ENCODE measurements at places on chromosomes 7 and 10.

DNA sequence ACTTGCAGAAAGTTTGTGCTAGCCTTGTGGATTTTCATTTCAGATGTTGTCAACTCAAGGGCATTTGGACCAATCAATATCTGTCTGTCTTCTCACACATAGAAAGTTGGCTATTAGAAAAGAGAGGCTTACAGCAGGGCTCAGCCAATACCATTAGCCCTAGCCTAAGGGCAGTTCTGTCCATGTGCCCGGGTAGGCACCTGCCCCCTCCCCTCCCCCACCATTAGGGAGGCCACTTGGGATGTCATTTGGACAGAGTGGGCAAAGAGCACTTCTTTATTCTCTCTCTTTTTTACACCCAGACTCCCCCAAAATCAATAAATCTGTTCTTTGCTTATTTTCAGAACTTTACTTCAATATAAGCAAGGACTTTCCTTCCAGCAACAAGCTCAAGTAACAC lies 188.5 kb upstream of the MKI67 start:
- ATAC-seq: no peak

DNA sequence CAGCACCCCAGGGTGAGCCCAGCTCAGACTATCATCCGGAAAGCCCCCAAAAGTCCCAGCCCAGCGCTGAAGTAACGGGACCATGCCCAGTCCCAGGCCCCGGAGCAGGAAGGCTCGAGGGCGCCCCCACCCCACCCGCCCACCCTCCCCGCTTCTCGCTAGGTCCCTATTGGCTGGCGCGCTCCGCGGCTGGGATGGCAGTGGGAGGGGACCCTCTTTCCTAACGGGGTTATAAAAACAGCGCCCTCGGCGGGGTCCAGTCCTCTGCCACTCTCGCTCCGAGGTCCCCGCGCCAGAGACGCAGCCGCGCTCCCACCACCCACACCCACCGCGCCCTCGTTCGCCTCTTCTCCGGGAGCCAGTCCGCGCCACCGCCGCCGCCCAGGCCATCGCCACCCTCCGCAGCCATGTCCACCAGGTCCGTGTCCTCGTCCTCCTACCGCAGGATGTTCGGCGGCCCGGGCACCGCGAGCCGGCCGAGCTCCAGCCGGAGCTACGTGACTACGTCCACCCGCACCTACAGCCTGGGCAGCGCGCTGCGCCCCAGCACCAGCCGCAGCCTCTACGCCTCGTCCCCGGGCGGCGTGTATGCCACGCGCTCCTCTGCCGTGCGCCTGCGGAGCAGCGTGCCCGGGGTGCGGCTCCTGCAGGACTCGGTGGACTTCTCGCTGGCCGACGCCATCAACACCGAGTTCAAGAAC lies 1.1 kb downstream of the VIM start:
- ATAC-seq: peak; percentile 70

GRCh38 chr10:3672220-3672619 lies 112.8 kb downstream of the KLF6 start:
- ATAC-seq: no peak

- no peak for ATAC-seq
Measured at GRCh38 chr7:92909686-92910475, 73.5 kb upstream of the CDK6 start.

DNA sequence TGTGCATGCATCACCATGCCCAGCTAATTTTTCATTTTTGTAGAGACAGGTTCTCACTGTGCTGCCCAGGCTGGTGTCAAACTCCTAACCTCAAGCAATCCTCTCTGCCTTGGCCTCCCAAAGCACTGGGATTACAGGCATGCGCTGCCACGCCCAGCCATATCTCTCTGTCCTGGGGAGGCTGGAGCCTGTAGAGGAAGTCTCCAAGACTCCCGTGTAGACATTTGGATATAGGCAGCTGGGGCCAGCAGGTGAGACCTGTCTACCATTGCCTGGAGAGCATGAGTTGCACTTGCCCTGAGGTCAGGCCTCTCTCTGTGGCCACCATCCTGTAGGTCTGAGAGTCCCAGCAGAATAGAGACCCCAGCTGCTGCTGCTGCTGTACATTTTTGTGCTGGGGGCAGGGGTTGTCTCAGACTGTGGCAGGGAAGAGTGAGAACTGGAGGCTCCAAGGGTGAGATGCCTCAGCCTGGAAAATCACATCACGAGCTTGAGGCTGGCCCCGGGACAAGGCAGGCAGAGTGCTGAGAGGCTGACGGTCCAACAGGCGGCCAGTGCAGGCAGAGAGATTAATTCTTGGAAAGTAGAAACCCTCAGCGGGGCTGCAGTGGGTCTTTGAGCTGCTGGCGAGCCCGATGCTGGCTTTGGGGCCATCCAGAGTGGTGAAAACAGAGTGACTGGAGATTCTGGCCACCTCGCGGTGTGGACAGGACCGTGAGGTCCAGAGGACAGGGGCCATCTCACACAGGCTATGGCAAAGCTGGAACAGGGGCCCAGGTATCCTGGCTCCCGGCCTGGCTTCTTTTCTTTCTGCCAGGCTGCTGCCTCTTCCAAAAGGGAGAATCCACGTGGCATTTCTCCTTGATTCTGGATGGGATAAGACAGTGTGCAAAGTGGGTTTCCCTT lies 60.9 kb downstream of the TMEM270 start:
- ATAC-seq: peak; percentile 35

- peak; percentile 69 for ATAC-seq
Measured at GRCh38 chr7:100119970-100120732, 717 bp downstream of the CNPY4 start.

- ATAC-seq: no peak
Measured at GRCh38 chr10:124710266-124710881, 33.8 kb downstream of the FAM53B start.

DNA sequence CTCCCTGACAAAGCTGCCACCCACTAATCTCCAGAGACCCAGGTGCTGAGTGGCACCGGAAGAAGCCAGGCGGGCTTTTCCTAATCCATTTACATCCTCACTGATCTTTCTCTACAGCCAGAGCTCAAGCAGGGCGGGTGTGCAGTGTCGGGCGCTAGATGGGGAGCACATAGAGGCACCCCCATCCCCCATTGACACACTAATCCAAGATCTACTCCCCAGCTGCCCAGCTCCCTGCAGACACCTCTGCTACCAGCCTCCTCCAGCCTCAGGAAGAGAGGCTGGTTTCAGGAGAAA lies 22.2 kb downstream of the FRMPD2 start:
- ATAC-seq: no peak

- ATAC-seq: no peak
Measured at GRCh38 chr10:123717336-123717735, 51.2 kb downstream of the GPR26 start.

- no peak for ATAC-seq
Measured at GRCh38 chr7:101088069-101088425, 2.8 kb downstream of the TRIM56 start.

DNA sequence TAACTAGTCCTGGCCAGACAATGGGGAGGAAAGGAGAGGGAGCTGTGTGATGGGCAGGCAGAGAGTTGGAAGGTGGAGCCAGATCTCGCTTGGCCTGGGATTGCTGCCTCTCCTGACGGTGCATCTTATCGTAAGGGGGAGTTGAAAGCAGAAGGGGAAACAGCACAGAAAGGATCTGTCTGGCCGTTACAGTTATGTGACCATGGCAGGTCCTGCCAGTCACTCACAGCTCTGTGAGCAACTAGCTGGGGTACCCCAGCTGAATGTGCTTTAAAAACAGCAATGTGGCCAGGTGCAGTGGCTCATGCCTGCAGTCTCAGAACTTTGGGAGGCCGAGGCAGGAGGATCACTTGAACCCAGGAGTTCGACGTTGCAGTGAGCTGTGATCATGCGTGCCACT lies 8.1 kb downstream of the BLVRA start:
- ATAC-seq: no peak

- no peak for ATAC-seq
Measured at GRCh38 chr10:126387041-126387921, 996 bp downstream of the ADAM12 start.

GRCh38 chr10:129305046-129305445 lies 162.0 kb upstream of the MGMT start:
- ATAC-seq: no peak

GRCh38 chr7:138468244-138469123 lies 8.4 kb downstream of the TRIM24 start:
- ATAC-seq: no peak

DNA sequence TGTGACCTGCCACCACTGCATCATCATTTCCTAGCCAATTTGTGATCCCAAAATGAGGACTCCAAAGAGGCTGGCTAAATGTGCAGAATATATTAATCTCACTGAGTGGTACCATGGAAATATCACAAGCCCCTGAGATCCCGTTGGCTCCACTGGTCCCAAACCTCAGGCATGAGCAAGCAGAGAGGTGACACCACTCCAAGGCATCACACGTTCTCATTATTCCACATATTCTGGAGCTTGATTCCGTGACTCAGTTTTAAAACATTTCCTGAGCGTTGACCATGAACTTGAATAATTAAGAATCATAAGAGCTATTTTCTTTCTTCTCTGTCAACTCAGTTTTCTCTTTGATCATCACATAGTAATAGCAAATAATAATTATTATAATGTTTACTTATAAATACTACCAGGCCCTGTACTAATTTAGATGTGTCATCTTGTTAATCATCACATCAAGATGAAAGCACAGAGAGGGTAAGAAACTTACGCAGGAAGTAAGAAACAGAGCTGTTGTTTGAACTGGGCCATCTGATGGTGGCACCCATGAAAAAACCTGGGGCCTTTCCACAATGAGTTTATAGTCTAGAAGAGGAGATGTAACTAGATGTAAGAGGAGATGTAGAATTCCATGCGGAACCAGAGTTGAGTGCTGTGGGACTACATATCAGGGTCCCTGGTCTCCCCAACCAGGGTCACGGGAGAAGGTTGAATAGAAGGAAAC lies 3.5 kb downstream of the APBB1IP start:
- no peak for ATAC-seq

DNA sequence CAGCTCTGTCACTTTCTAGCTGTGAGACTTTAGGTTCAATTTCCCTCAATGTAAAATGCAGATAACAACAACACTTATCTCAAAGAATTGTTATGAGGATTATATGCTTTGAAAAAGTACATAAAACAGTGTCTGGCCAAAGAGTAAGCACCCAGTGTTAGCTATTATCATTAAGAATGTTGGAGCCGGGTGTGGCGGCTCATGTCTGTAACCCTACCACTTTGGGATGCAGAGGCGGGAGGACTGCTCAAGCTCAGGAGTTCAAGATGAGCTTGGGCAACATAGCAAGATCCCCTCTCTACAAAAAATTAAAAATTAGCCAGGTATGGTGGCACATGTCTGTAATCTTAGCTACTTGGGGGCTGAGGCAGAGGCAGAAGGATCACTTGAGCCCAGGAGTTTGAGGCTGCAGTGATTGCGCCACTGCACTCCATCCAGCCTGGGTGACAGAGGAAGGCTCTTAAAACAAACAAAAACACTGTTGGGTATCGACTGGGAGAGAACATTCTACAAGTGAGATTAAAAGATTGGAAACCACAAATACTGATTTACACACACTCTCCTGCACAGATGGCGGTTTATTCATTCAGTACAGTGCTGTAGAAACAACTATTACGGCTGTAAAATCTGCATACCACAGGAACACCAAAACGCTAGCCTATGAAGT lies 107.3 kb downstream of the PROSER2 start:
- no peak for ATAC-seq
